Mucosa of gallbladder (tissue), 1 donor: ENCODE measurements at places on chromosomes 6 and 20. TPM values are rescaled to one million over a fixed set of nuclear protein-coding genes. Genes with fewer than 3 reads are reported as not detected.

- no peak for DNase-seq
Observed at GRCh38 chr6:111091987-111092386, 4.7 kb downstream of the SLC16A10 start.

DNA sequence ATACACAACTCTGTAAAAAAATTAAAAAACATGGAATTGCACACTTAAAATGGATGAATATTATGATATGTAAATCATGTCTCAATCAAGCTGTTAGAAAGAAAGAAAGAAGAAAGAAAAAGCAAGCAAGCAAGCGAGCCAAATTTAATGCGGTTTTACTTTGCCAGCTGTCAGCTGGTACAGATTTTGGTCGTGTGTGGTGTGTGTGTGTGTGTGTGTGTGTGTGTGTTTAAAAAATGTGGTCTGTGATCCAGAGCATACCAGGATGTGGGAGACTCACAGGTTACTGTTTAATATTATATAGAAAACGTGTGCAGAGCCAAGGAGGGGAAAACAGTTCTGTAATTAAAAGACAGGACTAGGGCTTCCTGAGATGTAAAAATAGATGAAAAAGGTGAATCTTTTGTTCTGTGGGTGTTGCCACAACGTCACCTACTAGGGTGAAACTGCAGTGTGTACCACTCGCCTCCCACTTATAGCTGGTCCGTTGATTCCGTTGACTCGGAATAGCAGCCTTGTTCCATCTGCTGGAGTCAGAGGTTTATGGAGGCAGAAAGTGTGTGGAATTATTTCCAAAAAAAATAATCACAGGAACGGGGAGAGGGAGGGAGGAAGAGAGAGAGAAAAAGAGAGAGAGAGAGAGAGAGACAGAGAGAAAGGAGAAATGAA, 197.7 kb downstream of the BCAS1 start:
- no peak for DNase-seq

DNA sequence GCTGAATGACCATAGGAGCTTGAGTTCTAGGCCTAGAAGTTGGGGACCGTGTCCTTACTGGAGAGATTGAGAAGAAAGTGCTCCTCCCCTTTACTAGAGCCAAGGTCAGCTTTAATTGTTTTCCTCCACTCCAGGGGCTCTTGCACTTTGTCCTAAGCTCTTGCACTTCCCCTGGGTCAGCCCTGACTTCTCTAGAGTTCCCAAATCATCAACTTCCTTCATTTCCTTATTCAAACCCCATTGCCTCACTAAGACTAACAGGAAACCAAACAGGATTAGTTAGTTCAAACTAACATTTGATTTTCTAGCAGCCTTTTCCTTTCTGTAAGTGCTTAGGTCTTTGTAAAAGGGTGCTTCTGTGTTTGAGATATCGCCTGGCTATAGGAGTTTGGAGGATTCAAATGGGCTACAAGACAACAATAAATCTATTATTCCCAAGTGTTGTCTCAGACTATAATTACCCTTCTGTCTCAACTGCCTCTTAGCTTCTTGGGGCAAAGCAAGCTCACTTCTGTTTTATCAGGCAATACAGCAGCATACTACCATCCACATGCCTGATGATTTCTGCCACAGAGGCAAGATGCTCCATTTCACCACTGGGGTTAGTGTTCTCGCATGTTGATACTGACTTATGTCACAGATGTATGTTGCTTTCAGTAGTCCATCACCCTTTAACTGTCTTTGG, 12.8 kb upstream of the DTNBP1 start:
- DNase-seq = no peak

GRCh38 chr6:134721060-134721405, 228.9 kb downstream of the ALDH8A1 start:
- DNase-seq = no peak

GRCh38 chr6:71496018-71496721, 207.6 kb downstream of the OGFRL1 start:
- DNase-seq = no peak

- no peak for DNase-seq
Observed at GRCh38 chr6:113894712-113895674, 37.8 kb downstream of the MARCKS start.

GRCh38 chr6:34547701-34548644, 8.2 kb downstream of the SPDEF start:
- DNase-seq = no peak

PHACTR2 gene
- total RNA-seq = 57.6 TPM

NKX2-2 gene
- not detected for total RNA-seq

SEMG1 gene
- total RNA-seq = 1.1 TPM

C4A gene
- total RNA-seq = 179 TPM

UNC5CL gene
- total RNA-seq = 26.4 TPM

OXT gene
- total RNA-seq = 0.46 TPM
